Hematopoietic multipotent progenitor cell treated with erythropoietin and hydrocortisone succinate and interleukin-3 and kit ligand, for 15 days (in vitro differentiated cells): ENCODE measurements at places on chromosomes 5 and 9.

DNA sequence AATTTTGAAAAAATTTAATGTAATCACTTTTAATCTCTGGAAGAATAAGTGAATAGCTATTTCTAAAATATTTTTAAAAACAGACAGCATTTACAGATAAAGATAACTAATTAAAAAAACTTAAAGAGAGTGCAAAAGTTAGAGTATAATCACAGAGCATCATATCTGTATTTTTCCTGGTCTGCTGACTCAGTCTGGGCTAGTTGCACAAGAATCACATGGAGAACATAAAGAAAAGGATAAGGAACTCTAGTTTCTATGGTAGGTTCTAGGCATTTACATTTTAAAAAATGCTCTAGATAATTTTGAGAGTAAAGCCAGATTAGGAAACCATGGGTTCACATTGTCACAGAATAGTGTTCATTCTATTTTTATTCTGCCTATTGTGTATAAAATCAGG, 347.4 kb downstream of the PSAT1 start:
- DNase-seq = no peak

GRCh38 chr5:96537386-96537785, 104.3 kb upstream of the PCSK1 start:
- DNase-seq = no peak

- no peak for DNase-seq
Measured at GRCh38 chr5:180035206-180035931, 36.2 kb downstream of the RNF130 start.

GRCh38 chr9:121368745-121369144, 1.3 kb downstream of the STOM start:
- DNase-seq = peak; percentile 61

GRCh38 chr9:124594673-124595072, 87.5 kb upstream of the NR5A1 start:
- DNase-seq = no peak
